ENCODE measurements at places on chromosomes 12 and 14.

- DNase-seq, result no peak
Measured at GRCh38 chr12:45122768-45123380, 72.0 kb upstream of the DBX2 start.

- no peak for DNase-seq
Measured at GRCh38 chr14:94631536-94632304, 19.5 kb downstream of the SERPINA3 start.

- DNase-seq, result no peak
Measured at GRCh38 chr14:25017562-25017961, 32.4 kb downstream of the STXBP6 start.

DNA sequence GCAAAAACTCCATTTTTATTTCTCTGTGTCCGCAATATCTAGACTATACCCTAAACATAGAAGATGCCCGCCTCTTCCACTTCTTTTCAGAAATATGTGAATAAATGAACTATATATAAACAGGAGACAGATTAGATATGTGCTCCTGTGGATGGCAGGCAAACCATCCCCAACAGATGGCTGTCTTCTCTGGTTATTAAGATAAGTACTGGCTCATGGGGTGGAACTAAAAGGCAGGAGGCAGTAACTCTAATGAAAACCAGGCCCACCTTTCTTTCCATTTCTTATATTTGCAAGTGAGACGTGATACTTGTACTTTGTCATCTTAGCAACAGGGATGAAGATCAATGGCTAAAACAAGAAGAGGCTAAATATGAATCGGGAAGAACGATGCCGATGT is 20.2 kb downstream of the E2F7 start:
- DNase-seq, result no peak

GRCh38 chr12:22527999-22528398 is 16.3 kb downstream of the C2CD5 start:
- no peak for DNase-seq

DNA sequence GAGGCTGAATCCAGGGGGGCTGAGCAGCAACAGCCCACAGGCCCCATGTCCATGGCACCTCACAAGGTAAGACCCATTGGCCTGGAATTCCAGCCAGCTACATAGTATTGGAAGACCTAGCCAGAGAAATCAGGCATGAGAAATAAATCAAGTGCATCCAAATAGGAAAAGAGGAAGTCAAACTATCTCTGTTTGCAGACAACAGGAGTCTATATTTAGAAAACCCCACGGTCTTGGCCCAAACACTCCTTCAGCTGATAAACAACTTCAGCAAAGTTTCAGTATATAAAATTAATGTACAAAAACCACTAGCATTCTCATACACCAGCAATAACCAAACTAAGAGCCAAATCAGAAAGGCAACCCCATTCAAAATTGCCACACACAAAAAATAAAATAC is 16.9 kb downstream of the PDE6H start:
- DNase-seq, result no peak

- no peak for DNase-seq
Measured at GRCh38 chr12:69936214-69936731, 111.2 kb downstream of the MYRFL start.

- DNase-seq, result no peak
Measured at GRCh38 chr12:80193865-80194264, 94.5 kb downstream of the OTOGL start.

GRCh38 chr12:132639956-132640520 is 21.5 kb downstream of the P2RX2 start:
- no peak for DNase-seq

DNA sequence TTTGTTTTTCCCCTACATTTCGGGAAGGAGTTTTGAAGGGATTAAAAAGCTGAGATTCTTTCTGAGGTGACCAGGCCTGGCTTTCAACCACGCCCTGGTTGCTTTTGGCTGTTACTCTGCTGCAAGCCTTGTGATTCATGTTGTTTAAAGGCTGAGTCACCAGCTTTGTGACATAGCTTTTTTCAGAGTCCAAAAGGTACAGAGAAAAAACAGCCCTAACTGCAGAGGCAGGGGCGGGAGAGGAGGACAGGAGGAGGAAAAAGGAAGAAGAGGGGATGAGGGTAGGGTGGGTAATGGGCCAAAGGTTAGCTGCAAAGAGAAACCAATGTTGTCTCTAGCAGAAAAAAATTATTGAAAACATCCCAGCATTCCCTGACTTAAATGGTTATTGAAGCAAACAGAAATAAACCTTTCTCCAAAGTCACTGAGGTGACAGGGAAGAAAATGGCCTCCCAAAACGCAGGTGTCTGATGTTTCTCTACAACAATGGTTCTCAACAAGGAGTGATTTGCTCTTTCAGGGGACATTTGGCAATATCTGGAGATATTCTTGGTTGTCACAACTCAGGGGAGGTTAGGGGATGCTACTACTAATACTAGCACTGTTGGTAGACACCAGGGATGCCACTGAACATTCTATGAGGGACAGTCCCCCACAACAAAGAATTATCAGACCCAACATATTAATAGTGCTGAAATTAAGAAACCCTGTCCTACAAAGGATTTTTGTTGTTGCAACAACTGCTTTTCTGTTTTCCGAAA is 2.1 kb upstream of the UBC start:
- peak; percentile 56 for DNase-seq

DNA sequence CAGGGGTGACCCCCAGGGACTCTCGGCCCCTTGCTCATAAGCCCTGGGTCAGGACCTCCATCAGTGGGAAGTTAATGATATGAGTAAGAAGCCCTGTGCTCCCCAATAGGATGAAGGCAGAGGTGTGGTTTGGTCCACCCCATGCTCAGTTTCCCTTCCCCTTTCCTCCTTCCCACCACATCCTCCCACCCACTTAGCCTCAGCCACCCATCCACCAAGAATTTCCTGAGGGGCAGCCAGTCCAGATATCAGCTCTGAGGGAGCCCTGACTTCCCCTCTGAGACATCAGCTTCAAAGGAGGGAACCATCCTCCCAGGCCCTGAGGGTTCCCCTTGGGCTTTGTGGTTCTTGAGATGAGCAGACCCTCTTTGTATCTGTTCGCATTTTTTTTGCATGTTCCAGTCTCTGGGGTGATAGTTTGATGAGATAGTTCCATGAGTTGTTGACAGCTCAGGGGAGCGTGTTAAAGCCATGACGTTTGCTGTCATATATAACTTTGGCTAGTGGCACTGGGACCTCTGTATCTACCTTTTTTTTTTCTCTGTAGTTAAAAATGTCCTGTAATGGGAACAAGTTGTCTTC is 71.2 kb downstream of the LGMN start:
- no peak for DNase-seq

- DNase-seq, result no peak
Measured at GRCh38 chr12:113226696-113227568, 5.7 kb downstream of the TPCN1 start.

DNA sequence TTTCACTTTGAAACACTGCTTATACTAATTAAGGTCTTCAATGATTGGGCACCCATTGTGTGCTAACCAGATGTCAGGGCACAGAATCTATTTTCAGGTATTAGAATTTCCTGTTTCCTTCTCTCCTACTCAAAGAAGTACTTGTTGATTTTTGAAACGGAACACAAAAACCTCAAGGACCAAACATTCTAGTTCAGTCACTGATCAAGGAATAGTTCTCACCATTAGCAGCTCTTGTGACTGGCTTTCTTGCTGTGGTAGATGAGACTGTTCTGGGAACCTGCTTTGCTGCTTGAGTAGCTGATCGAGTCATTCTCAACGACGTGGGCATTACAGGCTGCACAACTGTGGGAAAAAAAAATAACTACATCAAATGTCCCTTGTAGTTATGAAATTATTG is 11.0 kb downstream of the DLGAP5 start:
- DNase-seq, result no peak

DNA sequence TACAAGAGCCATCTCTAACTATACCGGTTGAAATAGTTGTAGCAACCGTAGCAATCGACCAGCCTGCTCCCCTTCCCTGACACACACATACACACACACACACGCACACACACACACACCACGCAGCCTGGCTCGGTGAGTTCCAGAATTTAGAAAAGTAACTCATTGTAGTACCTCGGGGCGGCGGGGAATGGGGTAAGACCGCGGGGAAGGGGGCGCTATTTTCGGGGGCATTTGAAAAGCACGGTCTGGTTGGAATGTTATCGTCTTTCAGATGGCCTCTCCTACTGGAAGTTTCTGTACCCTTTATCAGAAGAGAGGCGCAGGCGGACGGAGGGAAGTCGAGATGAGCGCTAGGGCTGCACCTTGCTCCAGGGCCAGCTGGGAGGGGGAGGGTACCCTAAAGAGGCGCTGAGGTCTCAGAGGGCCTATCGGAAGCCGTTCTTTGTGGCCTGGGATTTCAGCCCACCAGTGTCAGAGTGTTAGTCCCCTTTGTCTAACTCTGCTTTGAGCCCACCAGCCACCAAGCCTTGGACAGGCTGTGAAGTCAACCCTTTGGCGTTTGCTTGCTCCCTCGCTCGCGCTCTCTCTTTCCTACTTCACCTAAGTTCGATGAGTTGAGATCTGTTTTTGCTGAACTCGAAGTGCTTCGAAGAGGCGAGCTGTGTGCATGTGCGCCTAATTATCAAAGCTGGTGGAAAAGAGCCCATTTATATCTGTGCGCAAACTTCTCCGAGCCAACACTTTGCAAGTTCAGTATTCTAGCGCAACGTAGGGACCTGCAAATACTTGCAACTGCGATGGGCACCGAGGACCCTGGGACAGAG is 837 bp downstream of the COL2A1 start:
- no peak for DNase-seq

GRCh38 chr12:102765736-102766135 is 151.3 kb downstream of the PAH start:
- DNase-seq, result no peak

GRCh38 chr12:6807170-6807569 is 14.5 kb upstream of the GPR162 start:
- DNase-seq, result no peak

- no peak for DNase-seq
Measured at GRCh38 chr14:74954947-74955228, 509 bp downstream of the PGF start.

DNA sequence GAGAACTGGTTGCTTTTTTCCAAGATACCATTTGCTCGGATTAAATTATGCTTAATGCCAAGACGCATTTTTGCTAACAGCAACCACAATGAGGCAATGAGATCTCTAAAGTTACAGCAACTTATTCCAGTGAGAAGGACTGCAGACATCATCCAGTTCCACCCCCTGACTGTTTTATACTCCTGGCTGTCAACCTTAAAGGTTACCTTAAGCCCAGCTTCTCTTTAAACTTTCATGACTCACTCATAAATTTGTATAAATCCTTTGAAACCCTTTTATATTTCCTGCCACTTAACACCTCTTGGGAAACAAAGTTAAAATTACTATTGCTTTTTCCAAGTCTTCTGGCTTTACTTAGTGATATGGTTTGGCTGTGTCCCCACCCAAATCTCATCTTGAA is 80.2 kb downstream of the TMTC1 start:
- no peak for DNase-seq

DNA sequence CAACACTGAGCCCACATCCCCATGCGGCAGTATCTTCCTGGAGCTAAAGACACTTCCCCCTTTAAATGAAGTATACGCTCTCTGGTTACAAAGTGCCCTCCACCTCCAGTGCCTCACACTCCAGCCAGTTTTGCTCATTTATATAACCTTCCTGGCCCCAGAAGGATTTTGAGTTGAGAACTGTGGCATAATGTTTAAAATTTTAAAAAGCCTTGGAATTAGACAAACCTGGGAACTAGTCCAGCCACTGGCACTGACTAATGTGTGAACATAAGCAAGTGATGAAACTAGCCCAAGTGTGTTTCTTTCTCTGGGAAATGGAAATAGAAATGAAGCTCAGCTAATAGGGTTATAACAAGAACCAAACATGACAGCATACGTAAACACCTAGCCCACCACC is 723.7 kb upstream of the USP15 start:
- no peak for DNase-seq

DNA sequence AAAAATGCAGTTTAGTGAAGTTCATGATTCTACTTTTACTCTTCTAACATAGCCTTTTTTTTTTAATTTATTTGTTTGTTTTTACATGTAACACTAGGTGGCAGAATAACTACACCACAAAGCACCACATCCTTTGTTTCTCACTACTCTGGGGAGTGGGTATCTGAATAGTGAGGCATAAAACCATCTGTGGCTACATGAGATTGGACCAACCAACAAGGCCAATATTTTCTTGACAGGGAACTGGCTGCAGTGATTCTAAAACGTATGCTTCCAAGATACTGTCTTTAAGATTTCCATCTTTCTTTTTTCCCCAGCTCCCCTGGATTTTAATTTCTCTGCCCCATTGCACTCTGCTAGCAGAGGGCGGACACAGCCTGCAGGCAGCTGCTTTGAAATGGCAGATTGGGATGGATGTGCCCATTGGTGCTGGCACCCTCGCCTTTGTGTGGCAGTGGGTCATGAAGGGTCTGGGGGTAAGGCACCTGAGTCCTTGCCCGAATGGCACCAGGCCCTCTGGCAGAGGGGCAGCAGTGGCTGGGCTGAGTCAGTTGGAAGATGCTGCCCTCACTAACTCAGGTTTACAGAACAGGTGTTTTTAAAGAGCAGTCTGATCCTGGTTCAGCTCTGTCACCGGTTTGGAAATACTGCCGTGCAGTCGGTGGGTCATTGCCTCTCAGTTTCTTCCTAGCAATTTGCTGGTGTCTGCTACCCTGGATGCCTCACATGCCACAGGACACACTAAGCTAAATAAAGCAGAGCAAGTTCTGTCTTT is 429.1 kb downstream of the RAD51B start:
- no peak for DNase-seq

- no peak for DNase-seq
Measured at GRCh38 chr14:37816135-37816534, 220.7 kb downstream of the TTC6 start.
